Stimulated activated CD4-positive, alpha-beta T cell treated with anti-CD3 and anti-CD28 coated beads, Interleukin-4, amount 100 ng/mL, for 24 hours (primary cell): ENCODE measurements at places on chromosomes 7 and 10.
A peak's percentile ranks its signal among the peaks of the same experiment; 100 is the strongest.

DNA sequence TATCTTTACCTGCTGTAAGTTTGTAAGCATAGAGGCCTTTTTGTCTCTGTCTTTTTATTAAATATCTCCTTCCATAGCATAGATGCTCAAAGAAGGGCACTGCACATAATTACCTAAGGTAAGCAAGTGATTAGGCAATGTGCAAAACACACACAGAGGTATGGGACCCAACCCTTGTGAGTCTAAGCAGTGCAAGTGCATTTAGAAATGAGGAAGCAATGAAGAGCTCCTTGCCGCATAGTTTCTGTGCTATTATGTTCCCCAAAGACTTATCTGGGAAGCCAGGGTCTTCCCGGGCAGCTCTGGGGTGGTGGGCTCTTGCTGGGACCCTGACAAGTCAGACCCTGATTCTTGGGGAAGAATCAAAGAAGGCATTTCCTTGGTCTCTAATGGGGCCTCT, 13.5 kb upstream of the MGAM2 start:
- DNase-seq, result no peak

DNA sequence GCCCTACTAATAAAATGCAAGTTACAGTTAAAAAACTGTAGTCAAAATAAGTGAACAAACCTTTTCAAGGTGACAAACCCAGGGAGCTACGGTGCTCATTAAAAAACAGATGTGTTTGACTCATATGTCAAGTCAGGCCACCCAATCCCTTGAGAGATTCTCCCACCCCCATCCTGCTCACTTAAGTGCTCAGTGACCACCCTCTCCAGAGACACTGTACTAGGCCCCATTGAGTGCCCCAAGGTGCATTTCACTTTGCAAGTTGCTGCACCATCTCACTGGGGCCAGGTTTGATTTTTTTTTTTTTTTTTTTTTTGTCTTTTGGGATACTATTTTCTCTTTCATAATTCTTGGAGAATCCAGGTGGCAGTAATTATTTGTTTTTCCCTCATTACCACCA, 1.9 kb downstream of the ERV3-1 start:
- no peak for DNase-seq

- no peak for DNase-seq
These were observed 266.9 kb downstream of the USP6NL start for GRCh38 chr10:11344550-11344949.

- DNase-seq, result no peak
These were observed 30.8 kb upstream of the CHST15 start for GRCh38 chr10:124124123-124124768.

DNA sequence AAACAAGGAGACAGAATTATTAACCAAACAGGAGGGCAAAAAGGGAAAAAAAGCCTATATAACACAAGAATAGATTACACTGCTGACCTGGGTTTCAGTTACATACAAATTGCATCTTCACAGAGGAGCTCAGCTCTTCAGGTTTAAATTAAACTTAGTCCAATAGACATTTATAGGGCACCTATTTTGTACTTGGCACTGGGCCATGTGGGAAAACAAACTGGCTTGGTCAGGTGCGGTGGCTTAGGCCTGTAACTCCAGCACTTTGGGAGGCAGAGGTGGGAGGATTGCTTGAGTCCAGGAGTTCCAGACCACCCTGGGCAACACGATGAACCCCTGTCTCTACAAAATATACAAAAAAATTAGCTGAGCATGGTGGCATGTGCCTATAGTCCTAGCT, 62.3 kb upstream of the CCDC6 start:
- no peak for DNase-seq

DNA sequence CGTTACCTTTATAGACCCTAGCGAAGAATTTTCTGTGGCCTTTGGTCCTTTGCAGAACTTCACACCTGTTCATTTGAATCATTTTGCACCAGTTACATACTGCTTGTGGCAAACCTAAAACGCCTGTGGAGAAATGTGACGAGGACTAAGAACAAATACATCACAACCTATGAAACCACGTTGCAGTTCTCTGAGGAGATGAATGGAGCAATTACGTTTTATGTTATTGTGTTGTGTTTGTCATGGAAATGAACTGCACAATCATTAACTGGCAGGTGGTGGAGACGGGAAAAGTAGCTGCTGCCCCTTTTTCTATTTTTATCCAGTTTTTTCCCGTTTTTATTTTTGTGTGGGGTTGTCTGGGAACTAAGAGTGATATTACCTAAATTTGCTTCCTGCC, 505.5 kb downstream of the SDK1 start:
- no peak for DNase-seq

GRCh38 chr7:79806161-79806734, 328.4 kb upstream of the GNAI1 start:
- no peak for DNase-seq

- DNase-seq, result no peak
These were observed 131.9 kb downstream of the NRCAM start for GRCh38 chr7:108324053-108325038.

- peak; percentile 25 for DNase-seq
These were observed 14.1 kb upstream of the AKR1B10 start for GRCh38 chr7:134513169-134513752.

- DNase-seq, result no peak
These were observed 117.9 kb downstream of the AOAH start for GRCh38 chr7:36606153-36606975.

DNA sequence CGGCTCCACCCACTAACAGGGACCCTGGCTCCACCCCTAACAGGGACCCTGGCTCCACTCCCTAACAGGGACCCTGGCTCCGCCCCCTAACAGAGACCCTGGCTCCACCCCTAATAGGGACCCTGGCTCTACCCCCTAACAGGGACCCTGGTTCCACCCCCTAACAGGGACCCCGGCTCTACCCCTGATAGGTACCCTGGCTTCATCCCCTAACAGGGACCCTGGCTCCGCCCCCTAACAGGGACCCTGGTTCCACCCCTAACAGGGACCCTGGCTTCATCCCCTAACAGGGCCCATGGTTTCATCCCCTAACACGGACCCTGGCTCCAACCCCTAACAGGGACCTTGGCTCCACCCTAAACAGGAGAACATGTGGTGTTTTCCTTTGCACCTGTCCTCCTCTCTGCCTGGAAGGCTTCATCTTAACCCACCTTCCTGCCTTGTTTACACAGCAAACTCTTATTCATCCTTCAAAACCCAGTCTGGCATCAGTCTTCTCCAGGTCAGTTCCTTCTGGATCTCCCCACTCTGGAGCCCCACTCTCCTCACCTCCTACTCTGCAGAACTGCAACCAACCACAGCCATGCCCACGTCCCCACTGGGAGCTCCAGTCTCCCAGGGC, 58.0 kb downstream of the CHST15 start:
- no peak for DNase-seq

GRCh38 chr7:148862481-148862880, 21.6 kb downstream of the EZH2 start:
- no peak for DNase-seq
